ENCODE measurements at places on chromosomes 2 and 18.

- no peak for DNase-seq
Observed at GRCh38 chr18:46421973-46422551, 235.0 kb downstream of the LOXHD1 start.

DNA sequence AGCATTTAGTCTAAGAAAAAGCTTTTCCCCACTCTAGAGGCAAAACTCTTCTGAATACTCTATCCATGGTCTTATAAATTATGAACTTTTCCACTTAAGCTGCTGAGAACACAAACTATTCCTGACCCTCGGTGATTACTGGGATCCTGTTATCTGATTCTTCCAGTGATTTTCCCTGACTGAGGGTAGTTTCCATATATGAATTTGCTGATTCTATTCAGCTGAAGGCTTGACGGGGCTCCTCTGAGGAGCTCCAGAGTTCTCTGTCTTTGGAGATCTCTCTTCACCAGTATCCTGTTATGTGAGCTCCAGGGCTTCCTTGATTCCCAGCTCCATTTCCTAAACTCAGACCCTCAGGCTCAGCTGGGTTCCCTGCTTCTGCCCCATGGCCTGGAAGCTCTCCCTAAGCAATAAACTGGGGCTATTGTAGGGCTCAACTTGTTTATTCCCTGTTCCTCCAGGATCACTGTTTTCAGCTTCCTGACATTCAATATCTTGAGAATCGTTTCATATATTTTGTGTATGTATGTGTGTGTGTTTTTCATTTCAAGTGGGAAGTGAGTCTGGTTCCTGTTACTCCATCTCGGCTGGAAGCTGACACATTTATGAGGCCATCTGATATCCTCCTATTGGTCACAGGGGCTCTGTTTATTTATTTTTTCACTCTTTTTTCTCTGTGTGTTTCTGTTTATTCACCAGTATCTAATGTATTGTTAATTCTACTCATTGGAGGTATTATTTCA lies 78.2 kb downstream of the ARHGAP28 start:
- DNase-seq: no peak

GRCh38 chr2:186540941-186541340 lies 48.9 kb upstream of the ITGAV start:
- DNase-seq: no peak

DNA sequence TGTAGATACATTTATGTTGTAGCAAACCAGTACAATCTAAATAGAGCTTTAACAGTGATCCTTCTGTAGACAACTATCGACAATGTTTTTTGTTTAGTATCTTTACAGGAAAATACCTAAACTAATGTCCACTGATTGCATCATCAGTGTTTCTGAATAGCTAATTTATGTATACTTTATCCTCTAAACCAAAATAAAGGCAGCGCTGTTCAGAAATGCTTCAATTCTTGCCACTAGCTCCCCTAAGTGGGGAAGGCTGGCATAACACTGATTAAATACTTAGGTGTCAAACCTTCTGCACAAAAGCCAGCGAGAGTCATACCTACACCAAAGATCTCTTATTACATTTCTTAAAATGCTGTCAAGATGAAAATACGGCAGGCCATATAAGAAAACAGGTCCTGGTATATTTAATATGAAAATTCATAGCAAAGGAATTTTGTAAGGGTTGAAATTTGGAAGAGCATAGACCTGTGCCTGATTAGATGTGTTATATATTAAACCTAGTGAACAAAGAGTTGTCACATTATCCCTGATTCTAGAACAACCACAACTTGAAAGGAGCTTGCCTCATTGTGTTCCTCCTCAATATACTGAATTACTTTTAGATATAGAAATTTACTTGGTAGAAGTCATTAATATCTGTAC lies 1693.4 kb upstream of the SLC39A10 start:
- no peak for DNase-seq

DNA sequence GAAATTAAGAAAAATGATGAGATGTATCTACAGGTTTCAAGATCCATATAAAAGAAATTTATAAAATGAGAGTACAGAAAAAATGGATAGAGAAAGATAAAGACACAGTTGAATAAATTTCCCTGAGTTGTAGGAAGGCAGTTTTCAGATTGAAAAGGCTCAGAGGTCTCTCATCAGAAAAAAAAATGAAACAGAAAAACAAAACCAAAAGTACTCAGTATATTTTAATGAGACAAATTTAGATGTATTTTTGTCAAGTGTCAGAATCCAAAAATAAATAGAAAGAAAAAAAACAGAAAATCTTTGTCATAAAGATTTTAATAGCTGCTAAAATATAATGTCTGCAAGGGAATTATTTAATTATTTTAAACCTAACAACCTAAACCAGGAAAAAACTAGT lies 520.5 kb downstream of the KCNJ3 start:
- no peak for DNase-seq

- DNase-seq: no peak
Observed at GRCh38 chr18:65721619-65722018, 29.2 kb upstream of the CDH7 start.

DNA sequence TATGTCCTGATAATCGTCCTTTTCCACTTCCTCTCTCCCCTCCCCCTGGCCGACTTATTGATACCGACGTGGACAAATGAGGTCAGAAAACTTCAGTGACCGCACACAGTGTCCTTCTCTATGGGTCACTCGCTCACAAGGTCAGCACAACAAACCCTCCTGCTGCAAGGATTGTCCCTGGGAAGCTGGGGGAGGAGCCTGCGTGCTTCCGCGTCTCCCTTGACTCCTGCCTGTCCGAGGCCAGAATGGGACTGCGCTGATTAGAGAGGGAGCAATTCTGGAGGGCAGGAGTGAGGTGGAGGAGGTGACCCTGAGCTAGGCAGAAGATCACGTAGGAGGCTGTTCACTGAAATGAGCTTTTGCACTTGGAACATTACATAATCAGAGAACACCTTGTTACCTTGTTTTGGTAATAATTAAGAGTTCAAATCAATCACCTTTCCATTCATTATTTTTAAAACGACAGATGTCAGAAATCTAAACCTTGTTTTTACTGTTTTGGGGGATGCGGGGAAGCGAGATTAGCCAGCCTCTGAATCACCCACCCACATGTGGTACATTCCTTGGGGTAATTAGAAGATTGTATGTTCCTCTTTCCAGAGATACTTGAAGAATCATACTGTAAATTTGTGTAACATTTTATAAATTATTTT lies 70.6 kb downstream of the CTAGE1 start:
- DNase-seq: no peak

GRCh38 chr2:48016225-48017019 lies 110.1 kb upstream of the FBXO11 start:
- DNase-seq: no peak

GRCh38 chr2:19274439-19274838 lies 84.0 kb downstream of the OSR1 start:
- DNase-seq: no peak

- DNase-seq: no peak
Observed at GRCh38 chr18:53441761-53442414, 782.6 kb downstream of the MBD2 start.

DNA sequence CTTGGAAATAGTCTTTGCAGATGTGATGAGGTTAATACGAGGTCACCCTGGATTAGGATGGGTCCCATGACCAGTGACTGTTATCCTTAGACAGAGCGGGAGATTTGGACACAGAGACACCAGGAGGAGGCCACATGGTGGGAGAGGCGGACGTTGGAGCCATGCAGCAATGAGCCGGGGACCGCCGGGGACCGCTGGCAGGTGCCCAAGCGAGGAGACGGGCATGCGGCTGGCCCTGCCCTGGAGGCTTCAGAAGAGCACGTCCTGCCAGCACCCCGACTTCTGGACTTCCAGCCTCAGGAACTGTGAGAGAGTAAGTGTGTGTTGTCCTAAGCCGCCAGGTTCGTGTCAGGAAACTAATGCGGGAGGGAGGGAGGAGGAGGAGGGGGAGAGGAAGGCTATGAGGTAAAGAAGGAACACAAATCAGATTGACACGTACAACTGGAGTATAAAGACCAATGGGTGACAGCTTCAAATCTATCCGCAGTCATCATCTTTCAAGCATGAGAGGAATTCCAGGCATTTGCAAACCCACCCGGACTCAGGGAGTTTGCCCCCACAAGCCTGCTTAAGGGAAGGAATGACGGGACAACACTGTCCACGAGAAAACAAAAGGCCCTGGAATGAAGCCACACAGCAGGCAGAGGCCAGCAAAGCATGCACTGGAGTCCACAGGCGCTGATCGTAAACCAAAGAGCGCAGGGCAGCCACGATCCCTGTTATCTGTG lies 11.6 kb upstream of the BOK start:
- DNase-seq: no peak
